ENCODE measurements at places on chromosomes 16 and 17.

DNA sequence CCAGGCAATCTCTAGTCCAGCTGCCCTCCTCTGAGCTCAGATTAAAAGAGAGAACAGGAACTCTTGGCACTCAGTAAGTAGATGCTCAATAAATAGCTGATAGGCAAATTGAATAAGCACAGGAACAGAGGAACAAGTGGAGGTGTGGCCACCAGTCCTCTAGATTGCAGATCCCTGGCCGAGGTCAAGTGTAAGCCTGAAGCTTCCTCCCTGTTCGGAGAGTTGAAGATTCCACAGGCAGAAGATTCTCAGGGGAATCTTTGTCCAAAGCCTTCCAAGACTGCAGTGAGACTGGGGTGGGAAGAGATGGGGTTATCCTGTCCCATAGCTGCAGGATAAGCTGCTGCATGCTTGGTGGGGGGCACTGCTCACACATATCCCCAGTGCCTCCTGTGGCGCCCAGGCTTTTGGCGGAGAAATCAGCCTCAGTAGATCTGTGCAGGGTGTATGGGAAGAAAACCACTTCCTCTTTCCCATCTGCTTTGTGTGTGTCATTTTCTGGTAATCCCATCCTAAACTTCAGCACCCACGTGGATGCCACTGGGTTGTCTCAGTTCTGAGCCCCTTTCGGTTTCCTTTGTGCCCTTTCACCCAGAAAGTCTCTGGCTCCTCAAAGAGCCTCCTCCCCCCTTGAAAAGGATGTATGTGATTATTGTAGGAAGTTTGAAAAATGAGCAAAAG is 12.1 kb downstream of the CD300A start:
- DNase-seq, result no peak

GRCh38 chr16:78102865-78103264 is 3.4 kb downstream of the WWOX start:
- DNase-seq, result no peak

DNA sequence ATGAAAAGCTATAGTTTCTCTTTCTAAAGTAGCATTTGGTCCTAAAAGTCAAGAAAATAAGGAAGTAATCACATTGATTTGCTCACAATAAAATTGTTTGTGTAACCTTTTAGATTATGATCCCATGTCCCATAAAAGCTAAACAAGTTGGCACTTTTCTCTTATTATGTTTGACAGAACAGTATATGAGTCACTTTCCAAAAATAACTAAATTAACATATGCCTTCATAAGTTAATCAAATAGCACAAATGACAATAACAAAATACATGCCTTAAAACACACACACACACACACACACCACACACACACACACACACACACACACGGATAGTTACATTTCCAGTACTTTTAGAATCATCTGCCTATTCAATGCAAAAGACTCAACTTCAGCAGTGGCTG is 2.8 kb downstream of the MED13 start:
- no peak for DNase-seq

DNA sequence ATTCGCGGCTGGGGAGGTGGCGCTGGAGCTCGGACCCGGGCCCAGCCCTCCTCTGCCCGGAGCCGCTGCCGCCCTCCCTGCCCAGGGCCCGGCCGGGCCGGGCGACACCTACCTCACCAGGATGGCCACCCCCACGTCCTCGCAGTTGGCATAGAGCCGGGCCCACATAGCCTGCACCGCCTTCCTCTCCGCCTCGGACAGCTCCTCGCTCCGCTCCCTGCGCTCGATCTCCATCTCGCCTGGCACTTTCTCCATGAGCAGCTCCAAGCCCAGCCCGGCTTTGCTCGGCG is 276 bp downstream of the CYGB start:
- DNase-seq, result no peak

DNA sequence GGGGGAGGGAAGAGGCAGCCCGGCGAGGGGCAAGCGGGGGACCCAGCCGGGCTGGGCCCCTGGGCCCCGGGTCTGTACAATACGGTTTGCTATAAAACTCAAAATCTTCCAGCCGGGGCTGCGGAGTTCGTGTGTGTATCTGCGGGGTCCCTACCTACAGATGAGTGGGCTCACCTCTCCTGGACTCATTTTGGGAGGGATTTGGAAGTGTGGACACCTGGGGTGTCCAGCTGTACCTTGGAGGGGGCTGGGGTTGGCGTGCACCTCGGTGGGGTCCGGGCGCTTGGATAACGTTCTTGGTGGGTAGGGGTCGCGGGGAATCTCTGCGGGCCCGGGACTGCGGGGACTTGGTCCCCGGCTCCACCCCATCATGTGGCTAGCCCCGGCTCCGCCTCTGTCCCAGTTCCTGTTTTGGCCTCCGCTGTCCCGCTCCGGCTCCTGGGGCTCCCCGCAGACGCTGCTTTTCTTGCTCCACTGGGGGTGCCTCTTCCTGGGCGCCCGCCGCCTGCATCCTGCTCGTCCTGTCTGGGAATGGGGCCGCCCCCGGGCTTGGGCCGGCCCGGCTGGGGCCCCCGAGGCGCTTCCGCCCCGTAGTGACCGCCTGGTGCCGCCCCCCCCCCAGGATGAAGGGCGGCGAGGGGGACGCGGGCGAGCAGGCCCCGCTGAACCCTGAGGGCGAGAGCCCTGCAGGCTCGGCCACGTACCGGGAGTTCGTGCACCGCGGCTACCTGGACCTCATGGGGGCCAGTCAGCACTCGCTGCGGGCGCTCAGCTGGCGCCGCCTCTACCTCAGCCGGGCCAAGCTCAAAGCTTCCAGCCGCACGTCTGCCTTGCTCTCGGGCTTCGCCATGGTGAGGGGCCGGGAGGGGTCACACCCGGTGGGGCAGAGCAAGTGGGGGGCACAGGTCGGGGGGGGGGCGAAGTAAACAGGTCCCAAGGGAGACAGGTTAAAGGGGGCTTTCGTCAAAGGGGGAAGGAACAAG is at the start of gene ORAI3:
ORAI3 (plus strand) TSS at position 402 of the 983 bp plus-strand sequence; CDS start at position 624, 222 bp downstream.
- peak; percentile 40 for DNase-seq

DNA sequence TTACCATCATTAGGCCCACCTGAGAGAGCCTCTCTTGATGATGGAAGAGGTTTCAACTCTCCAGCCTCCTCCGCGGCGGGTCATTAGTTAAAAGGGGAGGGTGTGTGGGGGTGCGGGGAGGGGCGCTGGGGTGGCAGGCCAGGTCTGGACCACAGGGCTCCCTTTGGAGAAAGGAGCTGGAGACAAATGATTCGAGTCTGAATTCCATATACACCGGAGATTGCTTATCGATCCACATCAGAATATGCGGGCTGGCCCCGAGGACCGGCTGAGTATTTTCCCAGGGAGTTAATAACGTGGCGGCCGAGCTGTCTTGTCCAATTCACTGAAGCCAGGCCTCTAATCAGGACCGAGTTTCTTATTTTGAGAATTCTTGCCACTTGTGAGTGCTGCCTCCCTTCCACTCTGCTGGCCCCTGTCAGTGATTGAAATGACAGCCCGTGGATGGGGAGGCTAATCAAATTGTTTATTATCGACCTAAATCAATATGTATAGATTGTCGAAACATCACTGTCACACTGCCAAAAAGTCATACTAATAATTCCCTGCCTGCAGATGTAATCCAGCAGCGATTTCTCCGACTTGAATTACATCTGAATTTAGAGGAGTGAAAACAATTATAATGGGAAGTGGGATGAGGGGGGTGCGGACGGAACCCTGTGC is 202.7 kb downstream of the SALL1 start:
- DNase-seq, result no peak

GRCh38 chr17:59485015-59485414 is 80.4 kb upstream of the DHX40 start:
- no peak for DNase-seq

- no peak for DNase-seq
These were observed 16.3 kb downstream of the SCN4A start for GRCh38 chr17:63956296-63956920.

DNA sequence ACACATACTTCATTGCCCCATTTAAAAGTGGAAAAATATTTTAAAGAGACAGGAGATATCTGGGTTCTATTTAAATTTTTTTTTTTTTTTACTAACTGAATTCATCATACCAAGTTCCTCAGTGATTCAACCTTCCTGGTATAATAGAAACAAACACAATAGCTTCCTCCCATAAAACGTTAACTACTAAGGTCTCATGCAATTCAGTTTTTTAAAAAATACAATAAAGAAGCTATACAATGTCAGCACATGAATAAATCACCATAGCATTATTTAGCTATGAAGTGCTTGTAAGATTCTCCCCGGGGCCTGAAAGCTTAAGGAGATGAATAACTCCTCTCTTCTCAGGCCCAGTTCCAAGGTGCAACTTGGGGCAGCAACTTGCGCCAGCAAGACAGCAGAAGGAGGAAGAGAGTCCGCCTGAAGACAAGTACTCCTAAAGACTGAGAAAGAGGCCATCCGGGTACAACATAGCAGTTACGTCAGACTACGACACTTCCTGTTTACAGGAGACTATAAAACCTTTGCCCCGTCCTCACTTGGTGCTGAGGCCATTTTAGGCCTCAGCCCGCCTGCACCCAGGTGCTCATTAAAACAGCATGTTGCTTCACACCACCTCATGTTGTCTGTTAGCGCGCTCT is 81.5 kb downstream of the MYO1D start:
- DNase-seq, result no peak

DNA sequence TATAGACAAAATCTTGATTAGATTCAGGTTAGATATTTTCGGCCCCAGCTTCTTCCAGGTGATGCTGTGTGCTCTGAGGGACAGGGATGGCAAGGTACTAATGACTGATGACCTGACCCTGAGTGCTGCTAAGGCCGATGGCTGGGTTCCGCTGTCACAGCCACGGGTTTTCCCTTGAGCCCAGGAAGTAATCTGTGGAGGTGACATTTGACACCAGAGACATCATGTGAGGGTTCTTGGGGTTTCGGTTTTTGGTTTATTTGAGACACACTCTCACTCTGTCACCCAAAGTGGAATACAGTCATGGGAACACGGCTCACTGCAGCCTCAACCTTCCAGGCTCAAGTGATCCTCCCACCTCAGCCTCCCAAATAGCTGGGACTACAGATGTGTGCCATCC is 9.8 kb downstream of the OTOP3 start:
- no peak for DNase-seq

GRCh38 chr17:65058146-65058545 is 1.6 kb upstream of the GNA13 start:
- DNase-seq, result no peak

DNA sequence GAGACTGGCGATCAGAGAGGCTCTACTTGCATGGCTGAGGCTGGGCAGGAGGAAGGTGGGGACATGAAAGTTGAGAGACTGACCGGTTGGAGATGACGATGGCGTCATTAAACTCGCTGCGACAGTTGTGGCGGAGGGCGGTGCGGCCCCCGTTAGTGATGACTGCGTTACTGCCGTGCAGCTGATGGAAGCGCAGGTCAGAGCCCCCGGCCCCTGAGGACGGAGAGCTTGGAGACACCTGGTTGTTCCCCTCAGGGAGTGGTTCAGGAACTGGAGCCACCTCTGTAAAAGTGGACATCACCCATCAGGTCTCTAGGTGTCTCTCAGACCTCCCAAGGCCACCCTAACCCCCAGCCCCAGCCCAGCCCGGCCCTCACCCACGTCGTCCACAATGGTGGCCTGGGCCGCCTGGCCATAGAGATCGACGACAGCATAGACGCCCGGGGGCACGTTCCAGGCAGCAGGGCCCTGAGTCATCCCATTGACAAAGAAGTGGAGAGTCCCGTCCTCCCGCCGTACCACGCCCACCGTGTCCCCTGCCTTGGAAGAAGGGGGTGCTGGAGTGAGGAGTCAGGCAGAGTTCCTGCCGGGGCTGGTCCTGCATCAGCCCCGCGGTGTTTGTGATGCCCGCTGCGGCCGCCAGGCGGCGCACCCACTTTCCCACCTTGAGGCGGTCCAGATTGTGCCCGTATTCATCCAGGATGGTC is 5.3 kb downstream of the NEURL4 start:
- peak; percentile 57 for DNase-seq

- DNase-seq, result no peak
These were observed 383 bp downstream of the ZNF598 start for GRCh38 chr16:2009164-2009711.

DNA sequence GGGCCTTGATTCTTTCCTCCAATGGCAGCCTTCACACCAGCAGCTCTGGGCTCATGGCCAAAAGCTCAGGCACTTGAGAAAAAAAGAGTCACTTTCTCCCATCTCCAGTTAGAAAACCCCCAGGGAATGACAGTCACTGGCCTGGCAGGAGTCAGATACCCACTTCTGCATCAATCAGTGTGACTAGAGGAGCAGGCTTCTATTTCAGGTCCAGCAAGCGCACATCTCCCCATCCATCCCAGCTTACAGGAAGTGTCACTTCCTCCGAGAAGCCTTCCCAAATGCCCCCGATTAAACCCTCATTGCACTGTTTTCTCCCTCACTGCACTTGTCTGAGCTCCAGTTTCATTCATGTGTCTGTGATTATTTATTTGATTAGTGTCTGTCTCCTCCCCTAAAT is 30.4 kb upstream of the CCL1 start:
- DNase-seq, result no peak

DNA sequence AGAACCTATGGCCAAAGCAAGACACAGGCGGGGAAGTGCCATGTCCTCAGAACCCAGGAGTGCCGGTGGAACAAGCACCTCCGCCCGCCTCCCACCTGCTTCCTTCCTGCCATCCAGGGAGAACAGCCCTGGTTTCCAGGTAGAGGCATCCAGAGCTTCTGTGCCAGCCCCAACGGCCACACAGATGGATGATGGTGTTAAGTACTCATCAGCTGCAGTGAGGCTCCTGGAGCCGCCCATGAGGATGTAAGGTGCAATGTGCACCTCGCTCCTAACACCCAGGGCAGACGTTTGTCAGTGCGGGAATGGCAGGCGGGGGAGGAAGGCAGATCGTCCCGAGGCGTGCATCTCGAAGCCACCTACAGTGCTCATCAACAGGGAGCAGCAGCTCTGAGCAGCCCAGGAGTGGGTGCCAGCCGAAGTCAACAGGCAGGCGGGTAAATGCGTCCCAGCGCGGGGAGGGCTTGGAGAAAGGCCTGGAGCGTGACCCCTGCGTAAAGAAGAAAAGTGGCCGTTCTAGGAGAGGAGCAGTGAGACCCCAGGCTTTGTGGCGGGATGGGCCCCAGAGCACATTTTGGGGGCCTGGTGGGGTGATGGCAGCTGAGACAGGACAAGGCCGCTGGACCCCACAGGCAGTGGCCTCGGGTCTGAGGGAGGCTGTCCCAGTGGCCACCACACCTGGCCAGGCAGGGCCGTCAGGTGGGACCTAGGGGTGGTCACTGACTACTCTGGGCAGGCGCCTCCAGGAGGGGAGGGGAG is 46.1 kb upstream of the ACSF3 start:
- DNase-seq, result no peak

DNA sequence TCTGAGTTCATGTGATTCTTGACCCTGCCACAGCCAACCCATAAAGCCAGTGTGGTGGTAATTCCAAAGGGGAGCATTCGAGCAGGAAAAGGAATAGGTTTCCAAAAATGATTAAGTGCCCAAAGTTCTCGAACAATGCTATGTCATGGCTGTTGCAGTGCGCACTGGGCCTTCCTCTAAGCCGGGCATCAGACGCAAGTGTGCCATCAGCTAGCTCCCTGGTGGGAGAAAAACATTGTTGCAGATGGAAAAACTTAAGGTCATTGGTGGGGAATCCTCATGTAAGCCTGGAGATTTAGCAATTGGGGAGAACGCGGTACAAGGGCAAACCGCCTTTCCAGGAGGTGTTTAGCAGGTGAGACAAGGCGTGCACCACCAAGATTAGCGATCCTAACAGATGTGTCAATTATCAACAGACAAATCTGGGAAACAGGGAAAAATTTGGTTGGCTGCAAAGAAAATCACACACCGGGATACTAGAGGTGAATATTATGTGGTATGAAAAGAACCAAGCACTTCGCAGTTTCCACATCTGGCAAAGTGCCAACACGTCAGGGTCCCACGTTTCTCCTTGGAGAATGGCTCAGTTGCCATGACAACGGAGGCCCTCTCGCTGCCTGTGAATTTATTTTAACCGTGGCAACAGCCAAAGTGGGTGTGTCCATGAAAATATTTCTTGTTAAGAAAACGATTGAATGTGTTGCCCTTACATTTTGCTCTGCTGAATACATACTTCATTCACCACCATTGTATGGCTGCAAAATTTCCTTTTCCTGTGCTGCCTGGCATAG is 118.5 kb upstream of the CACNG5 start:
- no peak for DNase-seq
